ENCODE measurements at places on chromosomes 13 and 19.
A peak's percentile ranks its signal among the peaks of the same experiment; 100 is the strongest.

- DNase-seq, result no peak
Measured at GRCh38 chr19:47549261-47549862, 23.6 kb downstream of the ZNF541 start.

GRCh38 chr13:36046672-36047071, 84.5 kb downstream of the DCLK1 start:
- DNase-seq, result no peak

GRCh38 chr13:114054264-114054663, 78.2 kb downstream of the RASA3 start:
- no peak for DNase-seq

DNA sequence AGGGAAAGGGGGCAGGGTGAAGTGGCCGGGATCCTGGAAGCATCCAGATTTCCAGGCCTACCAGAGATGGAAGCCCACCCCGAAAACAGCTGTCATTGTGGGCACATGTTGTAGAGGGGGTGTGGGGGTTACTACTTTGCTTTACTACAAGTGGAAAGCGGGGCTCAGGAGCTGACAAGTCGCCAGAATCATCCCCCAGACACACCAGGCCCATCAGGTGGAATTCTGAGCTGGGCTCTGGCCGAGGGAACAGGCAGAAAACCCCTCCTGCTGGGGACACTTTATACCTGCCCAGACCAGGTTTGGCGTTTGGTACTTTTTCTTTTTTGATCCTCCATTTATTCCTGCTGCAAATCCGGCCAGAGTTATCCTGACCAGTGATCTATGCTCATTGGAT, 3.8 kb downstream of the CDX2 start:
- DNase-seq, result no peak

GRCh38 chr19:33464010-33464732, 57.4 kb downstream of the PEPD start:
- DNase-seq, result no peak

DNA sequence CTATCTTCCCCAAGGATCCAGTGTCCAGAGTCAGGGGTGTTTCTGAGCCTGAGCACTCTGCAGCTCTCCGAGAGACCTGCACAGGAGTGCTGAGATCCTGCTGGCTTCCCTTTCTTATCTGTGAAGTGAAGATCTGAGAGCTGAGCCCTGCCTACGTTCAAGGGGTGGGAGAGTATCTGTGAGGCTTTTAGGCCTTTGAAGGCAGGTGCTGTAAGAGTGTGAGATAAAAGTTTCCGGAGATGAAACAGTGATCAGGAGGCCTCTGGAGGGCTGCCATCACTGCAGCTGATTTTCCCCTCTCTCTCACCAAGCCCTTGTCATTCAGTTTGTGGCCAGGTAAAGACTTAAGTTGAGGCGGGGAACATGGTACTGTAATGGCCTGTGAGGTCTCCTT, 83.1 kb downstream of the AKAP11 start:
- no peak for DNase-seq

DNA sequence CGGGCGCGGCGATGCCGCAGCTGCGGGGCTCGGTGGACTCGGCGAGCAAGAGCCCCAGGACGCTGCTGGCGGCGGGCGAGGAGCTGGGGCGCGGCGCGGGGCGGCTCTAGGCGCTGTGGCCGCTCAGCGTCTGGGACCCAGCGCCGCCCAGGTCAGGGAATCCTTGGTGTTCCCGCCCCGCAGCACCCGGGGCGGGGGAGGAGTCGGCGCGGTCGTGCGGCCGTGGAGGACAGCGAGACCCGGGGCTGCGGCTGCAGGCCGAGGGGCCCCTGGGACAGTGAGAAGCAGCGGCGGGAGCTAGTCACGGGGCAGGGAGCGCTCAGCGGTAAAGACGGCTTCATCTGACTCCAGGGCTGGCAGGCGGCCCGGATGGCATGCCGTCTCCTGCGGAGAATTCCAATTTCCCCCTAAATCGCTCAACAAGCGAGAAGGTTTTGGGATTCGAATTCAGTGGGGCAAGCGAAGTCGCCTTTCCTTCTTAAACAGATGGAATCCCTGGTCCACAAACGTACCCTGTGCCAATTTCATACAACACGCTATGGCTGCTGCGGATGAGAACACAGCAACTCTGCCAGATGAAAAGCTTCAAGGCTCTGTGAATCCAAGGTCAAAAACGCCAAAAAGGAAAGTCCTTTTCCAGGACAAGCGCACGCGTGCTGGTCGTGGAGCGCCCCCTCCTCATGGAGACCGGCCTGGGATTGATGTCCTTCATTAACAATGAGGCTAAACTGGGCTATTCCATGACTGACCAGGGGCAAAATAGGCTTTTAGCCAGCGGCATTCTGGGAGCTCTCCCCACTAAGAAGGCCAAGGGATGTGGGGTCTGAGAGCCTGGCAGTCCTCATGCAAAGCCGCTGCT, 4.2 kb upstream of the ZSCAN4 start:
- DNase-seq, result peak; percentile 82

- no peak for DNase-seq
Measured at GRCh38 chr13:98420554-98421175, 156.2 kb downstream of the STK24 start.

DNA sequence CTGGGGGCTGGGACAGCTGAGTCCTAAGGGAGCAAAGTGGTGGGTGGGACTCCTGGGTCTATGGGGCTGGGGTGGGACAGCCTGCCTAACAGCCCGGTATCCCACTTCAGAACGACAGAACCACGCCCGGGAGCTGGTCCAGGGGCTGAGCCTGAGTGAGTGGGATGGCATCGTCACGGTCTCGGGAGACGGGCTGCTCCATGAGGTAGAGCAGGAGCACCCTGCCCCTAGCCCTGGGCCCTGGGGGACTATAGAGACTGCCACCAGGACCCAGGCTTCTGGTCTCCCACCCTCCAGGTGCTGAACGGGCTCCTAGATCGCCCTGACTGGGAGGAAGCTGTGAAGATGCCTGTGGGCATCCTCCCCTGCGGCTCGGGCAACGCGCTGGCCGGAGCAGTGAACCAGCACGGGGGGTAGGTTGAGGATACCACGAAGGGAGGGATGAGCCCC, 8.6 kb downstream of the SPHK2 start:
- no peak for DNase-seq

- no peak for DNase-seq
Measured at GRCh38 chr13:67235265-67235664, 5.1 kb upstream of the PCDH9 start.

GRCh38 chr13:20988033-20988908, 73.1 kb downstream of the LATS2 start:
- no peak for DNase-seq

DNA sequence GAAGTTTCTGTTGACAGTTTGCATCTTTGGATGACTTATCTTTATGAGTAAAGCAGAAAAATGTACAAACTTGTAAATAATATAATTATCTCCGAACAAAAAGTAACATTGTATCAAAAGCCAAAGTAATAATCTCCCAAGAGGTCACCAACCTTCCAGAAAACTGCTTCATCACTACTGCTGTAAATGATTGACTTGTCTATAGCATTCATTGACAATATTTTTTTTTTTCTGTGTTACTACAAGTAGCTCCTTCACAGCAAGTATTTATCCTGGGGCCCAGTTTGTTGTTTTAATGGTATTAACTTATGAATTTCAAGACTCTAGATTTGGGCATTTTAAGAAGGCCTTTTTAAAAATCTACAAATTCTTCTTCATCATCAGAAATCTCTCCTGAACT, 242.4 kb downstream of the KLF12 start:
- no peak for DNase-seq

- DNase-seq, result no peak
Measured at GRCh38 chr13:23157781-23158180, 23.0 kb upstream of the SGCG start.

DNA sequence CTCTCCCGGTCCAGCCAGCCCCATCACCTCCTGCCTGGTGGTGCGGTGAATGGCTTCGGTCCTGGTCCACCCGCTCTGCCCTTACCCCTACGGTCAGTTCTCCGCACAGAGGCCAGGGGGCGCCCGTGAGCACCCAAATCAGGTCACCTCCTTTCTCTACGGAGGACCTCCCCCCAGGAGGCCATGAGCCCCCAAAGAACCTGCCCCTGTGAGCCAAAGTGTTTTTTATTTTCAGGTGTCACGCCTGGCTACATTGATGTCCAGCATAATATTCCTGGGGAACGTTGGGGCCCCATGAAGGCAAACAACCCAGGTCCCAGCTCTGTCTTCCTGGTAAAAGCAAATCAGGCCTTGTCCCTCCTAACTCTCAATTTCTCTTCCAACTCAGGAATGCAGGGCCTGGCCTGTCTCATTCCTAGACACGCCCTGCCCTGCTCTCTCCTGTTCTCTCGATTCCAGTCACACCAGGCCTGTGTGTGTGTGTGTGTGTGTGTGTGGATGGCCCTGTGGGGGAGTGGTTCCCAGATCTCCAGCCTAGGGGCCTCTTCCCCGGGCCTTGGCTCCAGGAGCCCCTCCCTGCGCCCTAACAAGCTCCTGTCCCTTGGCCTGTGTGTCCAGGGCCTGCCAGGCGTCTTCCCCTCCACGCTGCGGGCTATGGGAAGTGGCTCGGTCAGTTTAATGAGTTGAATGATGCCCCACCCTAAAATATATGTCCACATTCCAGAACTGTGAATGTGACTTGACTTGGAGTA, 9.7 kb upstream of the GIPC1 start:
- DNase-seq, result peak; percentile 71

DNA sequence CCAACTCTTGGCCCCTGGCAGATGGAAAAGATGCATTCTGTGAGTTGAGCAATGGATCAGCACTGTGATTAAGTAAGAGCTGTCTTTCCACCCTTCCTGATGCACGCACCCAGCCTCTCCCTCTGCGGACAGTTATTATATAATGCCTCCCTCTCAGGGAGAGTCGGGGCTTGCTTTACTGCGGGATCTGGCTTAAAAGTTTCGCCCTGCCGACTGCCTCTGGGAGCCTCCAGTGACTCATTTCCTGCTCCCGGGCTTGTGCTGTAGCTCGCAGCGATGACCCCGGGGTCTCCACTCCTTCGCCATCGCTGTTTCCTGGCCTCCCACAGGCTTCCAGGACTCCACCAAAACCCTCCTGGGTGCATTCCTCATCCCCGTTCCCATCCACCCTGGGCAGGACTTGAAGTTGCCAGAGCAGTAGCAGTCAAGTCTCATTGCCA, 107.4 kb upstream of the SLC7A1 start:
- DNase-seq, result peak; percentile 24

GRCh38 chr19:47547199-47547598, 25.7 kb downstream of the ZNF541 start:
- no peak for DNase-seq

- peak; percentile 14 for DNase-seq
Measured at GRCh38 chr13:112453874-112454647, 77.9 kb downstream of the SPACA7 start.

DNA sequence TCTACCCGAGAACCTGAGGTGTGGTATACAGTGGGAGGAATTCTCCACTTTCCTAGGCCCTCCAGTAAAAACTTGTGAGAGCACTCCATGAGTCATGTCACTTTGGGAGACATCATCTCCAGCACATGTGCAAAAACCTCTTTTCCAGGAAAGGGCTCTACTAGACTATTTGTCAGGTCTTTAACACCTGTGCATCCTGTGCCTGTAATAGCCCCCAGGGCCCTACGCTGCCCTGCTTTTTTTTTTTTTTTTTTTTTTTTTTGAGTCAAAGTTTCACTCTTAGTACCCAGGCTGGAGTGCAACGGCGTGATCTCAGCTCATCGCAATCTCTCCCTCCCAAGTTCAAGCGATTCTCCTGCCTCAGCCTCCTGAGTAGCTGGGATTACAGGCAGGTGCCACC, 1.7 kb upstream of the ERVV-1 start:
- no peak for DNase-seq

- DNase-seq, result no peak
Measured at GRCh38 chr13:74550039-74550438, 415.8 kb upstream of the KLF12 start.

DNA sequence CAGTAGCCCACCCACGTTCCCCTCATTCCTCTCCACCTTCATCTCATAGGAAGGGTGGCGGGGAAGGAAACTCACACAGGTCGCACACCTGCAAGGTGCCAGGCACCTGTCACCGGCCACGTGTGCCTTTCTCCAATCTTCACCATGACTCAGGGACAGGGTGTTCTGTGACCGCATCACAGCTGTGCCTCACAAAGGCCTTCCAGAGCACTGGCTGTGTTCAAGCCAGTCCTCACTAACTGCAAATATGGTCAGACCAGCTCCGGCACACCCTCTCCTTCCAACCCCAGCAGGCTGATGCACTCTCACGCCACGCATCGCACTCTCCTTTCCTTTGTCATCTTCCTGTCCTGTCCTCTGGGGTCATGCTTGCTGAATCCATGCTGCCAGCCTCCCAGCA, 415.9 kb downstream of the IRS2 start:
- DNase-seq, result no peak

GRCh38 chr19:15974856-15975255, 26.0 kb downstream of the OR10H4 start:
- no peak for DNase-seq

DNA sequence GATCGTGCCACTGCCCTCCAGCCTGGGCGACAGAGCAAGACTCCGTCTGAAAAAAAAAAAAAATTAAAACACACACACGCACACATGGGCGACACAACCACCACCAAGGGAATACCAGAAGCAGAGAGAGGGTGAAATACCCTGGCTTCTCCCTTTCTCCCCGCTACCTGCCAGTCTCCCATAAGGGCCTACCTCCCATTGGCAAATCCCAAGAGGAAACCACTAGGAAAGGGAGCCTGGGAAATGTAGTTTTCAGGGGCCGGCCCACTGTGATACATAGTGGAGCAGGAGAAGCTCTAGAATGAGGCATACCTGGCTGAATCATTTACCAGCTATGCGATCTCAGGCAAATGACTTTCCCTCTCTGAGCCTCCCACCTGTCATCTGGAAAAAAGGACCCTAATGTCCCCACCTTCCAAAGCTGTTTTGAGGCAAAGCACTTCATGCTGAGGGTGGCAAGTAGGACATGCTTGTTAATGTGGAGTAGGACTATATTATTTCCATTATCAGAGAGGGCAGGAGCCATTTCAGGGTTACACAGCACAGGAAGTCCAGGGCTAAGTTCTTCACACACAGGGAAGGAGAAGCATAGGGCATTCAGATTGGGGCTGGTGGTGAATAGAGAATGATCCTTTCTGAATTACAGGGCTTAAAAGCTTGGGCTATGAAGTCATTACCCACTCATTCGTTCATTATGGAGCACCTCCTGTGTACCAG, 14.3 kb upstream of the HNRNPUL1 start:
- no peak for DNase-seq

DNA sequence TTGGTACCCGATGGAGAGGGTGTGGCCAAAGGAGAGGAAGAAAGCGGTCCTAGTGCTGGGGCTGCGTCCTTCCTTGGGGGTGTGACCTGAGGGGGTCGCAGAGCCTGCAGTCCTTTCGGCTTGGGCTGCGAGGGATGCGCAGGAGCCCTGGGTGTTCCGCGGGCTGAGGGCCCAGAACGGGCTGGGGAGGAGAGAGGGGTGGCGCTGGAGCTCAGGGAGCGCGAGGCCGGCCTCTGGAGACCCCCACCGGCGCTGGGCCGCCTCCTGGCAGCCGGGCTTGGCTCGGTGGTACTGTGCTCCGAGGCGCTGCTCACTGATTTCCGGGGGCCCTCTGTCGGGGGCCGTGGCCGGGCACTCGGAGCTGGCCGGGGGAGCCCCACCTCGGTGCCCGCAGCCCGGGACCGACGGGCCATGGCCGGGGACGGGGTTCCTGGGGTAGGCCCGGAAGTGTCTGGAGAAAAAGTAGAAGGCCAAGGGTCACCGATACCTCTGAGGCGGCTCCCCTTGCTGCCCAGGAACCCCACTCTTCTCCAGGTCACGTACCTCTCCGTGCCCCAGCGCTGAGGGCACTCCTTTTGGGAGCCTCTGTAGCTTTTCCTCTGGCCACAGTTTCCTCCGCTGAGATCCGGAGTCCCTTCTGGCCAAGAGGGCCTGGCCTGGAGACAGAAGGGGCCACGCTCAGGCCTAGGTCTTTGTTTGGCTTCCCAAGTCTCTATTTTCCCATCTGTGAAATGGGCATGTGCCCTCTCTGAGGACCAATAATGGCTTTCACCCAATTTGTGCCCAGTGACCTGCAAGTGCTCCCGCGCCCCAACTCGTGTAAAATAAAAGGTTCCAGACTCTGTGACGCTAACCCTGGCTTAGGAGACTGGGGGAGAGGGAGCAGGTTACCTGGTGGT, 1.6 kb downstream of the PRR36 start:
- DNase-seq, result no peak
